Activated CD4-positive, alpha-beta T cell treated with anti-CD3 and anti-CD28 coated beads, Interleukin-2, amount 10 ng/mL, durations not matched to agents 24 days and 14 days (primary cell): ENCODE measurements at places on chromosomes 5 and 9.

GRCh38 chr9:110338143-110338542 is 480 bp upstream of the TXNDC8 start:
- no peak for DNase-seq

- peak; percentile 43 for DNase-seq
These were observed 1016.8 kb upstream of the DMAC1 start for GRCh38 chr9:8816361-8816760.

DNA sequence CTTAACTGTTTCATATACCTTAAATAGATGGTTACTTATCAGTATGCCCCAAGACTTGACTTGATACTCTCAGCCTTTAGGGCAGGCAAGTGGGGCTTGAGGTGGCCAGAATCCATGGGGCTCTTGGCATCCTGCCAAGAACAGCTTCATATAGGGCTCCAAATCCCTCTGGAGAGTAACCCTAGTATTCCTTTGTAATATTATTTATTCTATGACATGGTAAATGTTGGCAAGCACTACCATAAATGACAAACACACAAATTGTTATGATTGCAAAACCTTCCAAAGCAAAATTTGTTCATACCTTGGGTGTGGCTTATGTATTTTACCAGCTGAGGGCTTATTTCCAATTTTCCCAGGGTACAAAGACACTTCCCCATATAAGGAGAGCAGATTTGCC is 257.4 kb upstream of the TRPC7 start:
- no peak for DNase-seq

- no peak for DNase-seq
These were observed 4.5 kb upstream of the RPL26L1 start for GRCh38 chr5:172954751-172955159.

- no peak for DNase-seq
These were observed 457.5 kb downstream of the ENC1 start for GRCh38 chr5:74183041-74183440.

- DNase-seq: no peak
These were observed 1.2 kb downstream of the TPPP start for GRCh38 chr5:691817-692528.
